ENCODE measurements at places on chromosomes 6 and 20.

DNA sequence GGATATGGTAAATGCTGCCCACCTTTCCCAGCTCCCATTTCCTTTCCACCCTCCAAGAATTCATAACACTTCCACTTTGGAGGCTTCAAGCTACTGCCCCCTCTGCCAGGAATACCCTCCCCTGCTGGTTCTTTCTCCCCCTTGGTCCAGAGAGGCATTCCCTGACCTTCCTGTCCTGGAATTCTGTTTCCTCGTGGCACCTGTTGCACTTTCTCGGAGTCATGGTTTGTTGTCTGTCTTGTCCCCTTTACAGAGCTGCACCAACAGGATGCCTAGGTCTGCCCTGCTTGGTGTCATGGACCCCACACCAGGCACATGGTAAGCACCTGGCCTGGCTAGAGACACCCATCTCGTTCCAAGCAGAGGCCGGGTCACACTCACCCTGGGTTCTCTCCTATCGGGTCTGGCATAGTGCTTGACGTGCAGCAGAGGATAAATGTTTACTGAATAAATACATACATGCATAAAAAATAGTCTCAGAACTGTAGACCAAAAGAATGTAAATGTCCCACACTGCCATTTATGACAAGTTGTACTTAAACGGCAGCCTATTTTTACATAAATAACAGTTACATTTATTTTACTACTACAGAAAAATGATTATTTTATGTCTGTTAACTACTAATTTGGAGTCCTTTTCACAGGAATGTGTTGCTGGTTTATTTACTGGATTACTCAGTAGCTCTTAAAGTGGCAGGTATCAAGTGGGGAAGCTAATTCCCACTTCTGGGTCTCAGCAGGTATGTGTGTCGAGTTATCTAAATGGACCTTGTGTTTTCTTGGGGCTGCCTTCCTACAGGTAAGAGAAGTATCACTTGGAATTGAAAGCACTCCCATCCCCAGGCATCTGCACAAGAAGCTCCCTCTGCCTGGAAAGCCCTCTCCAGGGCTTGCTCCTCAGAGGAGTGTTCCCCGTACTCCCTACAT is 69.3 kb downstream of the KIF13A start:
- no peak for DNase-seq

DNA sequence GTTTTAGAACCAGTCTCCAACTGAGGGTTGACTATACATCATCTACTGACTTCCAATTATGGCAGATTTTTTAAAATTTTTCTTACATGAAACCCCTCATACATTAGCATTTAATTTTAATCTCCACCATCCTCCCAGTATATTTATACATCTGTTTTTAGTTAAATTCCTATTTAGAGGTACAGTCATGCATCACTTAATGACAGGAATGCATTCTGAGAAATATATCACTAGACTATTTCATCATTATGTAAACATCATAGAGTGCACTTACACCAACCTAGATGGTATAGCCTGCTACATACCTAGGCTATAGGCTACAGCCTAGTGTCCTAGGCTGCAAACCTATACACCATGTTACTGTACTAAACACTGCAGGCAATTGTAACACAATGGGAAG is 316.7 kb upstream of the MARCKS start:
- no peak for DNase-seq

- DNase-seq: no peak
Measured at GRCh38 chr6:122772724-122773415, 6.6 kb upstream of the FABP7 start.

GRCh38 chr6:158536084-158536890 is 23.6 kb upstream of the TMEM181 start:
- DNase-seq: peak; percentile 21

Measured in stimulated activated CD8-positive, alpha-beta memory T cell treated with anti-CD3 and anti-CD28 coated beads, Interleukin-15, amount 100 ng/mL, for 4 hours (primary cell).